Globus pallidus (tissue), 1 donor: ENCODE measurements at places on chromosomes 16 and 17.

DNA sequence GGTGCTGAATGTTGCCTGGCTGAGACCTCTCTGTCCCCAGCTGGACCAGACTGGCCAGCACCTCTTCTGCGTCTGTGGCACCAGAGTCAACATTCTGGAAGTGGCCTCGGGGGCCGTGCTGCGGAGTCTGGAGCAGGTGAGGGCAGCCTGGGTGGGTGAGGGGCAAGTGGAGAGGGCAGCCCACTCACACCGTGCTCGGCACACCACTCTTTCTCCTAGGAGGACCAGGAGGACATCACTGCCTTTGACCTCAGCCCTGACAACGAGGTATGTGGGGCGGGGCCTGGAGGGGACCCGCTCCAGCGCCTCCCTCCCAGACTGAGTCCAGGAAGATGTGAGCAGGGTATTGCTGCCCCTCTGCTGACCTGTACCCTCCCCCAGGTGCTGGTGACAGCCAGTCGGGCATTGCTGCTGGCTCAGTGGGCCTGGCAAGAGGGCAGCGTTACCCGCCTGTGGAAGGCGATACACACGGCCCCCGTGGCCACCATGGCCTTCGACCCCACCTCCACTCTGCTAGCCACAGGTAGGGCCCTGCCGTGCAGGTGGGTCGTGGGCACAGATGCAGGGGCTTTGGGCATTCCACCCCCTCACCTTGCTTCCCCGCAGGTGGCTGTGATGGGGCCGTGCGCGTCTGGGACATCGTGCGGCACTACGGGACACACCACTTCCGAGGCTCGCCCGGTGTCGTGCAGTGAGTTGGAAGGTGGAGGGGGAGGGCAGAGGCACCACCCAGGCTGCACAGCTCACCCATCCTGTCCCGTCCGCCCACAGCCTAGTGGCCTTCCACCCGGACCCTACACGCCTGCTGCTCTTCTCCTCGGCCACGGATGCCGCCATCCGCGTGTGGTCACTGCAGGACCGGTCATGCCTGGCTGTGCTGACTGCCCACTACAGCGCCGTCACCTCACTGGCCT, 2.6 kb downstream of the TBL3 start:
- no peak for DNase-seq

DNA sequence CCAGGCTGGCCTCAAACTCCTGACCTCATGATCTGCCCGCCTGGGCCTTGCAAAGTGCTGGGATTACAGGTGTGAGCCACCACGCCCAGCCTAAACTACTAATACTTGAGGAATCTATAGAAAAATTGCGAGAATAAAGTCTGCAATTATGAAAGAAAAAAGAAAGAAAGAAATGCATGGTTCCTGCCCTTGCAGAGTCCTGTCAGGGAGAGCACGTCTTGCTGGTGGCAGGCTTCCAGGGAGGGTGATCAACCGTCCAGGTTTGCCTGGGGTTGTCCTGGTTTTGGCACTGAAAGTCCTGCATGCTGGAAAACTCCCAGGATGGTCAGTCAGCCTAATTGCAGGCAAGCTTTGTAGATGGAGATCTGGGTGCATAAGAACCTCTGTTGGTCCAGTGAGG, 21.5 kb upstream of the KIFC3 start:
- DNase-seq = no peak

DNA sequence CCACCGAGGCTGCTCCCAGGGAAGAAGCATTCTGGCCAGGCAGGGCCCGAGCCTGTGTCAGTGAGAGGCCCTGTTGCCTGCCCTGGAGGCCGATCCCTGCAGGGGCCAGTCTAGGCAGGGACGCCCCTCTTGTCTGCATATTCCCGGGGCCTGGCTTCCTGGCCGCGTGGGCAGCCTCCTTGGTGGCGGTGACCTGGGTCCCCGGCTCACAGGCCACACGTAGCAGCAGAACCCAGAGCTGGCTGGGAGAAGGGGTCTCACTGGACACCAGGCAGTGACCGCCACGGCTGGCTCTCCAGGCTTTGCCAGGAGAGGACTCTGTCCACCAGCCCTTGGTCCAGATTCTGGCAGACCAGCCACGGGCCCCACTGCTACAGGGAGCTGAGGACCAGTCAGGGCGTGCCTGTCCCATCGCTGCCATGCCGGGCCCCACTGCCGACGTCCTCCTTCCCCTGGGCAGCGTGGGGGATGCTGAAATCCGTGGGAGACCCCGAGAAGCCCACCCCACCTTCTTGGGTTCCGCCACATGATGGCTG, 3.7 kb upstream of the CACNA1H start:
- DNase-seq = no peak

- DNase-seq = peak; percentile 68
Observed at GRCh38 chr16:641326-642188, at the start of gene MCRIP2. TSS of gene MCRIP2 (plus strand) at chr16:641828. CDS start at chr16:641992, 164 bp downstream.

GRCh38 chr16:68379472-68380347, 68.6 kb downstream of the SMPD3 start:
- DNase-seq = no peak

DNA sequence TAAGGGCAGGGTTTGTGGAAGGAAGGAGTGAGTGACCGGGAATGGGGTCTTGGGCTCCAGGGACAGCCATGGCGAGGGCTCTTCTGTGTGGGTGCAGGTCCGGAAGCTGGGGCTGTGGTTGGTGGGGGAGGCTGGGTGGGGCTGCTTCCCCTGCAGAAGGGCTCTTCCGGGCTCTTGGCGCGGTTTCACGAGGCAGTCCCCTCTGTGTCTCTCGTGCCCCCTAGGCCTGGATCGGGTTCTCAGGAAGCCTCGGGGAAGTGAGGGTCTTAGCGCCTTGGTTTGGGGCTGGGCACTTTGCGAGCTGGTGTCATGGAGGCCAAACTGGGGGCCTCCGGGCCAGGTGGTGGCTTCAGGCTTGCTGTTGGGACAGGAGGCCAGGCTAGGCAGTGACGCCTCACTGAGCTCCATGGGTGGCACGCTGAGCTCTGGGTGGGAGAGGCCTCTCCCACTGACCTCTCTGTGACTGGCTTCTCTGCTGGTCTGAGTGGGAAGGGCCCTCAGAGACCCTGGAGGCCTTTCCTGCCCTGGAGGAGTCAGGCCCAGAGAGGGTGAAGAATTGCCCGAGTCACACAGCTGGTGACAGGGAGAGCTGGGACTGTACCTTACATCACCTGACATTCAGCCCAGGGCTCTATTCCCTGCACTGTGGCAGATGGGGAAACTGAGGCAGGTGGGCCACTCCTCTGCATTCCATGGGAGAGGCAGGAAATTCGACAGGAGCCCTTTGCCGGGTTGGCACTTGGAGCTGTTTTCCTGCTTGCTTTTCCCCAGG, 8.2 kb downstream of the ADCY7 start:
- DNase-seq = no peak

- no peak for DNase-seq
Observed at GRCh38 chr17:67245694-67246402, 852 bp upstream of the HELZ start.

DNA sequence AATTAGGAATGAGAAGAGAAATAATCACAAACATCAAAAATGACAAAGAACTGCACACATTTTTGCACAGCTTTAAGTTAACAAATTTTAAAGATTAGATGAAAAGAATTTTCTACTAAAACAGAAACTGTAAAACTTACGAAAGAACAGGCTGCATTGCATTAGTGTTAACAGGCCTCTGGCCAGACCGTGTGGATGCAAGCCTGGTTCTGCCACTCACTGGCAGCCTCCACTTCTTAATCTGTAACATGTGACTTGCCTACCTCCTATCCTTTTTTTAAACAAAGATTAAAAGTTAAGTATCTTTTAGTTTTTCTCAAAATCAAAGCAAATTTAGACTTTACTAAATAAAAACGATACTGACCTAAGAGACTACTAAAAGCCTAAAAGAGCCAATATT, 37.5 kb downstream of the CREBBP start:
- DNase-seq = no peak

- DNase-seq = peak; percentile 7
Observed at GRCh38 chr17:33647956-33648355, 354.9 kb upstream of the ASIC2 start.

GRCh38 chr17:38608648-38609047, 2.9 kb upstream of the SRCIN1 start:
- no peak for DNase-seq

- DNase-seq = no peak
Observed at GRCh38 chr17:7651097-7651664, 455 bp downstream of the ATP1B2 start.

GRCh38 chr16:69474408-69474807, 50.0 kb downstream of the CYB5B start:
- DNase-seq = no peak

DNA sequence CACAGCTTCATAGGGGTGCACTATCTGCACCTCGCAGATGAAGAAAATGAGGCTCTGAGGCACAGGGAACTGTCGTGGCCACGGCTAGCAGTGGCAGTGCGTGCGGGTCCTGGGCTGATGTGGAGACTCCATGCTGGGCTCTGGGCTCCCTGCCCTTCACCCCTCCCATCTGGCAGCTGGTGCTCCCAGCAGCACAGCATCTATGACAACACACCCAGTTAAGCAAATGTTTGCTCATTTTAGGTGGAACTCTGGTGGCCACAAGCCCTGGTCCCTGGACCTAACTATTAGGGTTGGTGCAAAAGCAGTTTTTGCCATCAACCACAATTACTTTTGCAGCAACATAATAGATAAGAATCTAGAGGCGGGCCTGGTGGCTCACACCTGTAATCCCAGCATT, 30.9 kb downstream of the IFT140 start:
- DNase-seq = no peak

DNA sequence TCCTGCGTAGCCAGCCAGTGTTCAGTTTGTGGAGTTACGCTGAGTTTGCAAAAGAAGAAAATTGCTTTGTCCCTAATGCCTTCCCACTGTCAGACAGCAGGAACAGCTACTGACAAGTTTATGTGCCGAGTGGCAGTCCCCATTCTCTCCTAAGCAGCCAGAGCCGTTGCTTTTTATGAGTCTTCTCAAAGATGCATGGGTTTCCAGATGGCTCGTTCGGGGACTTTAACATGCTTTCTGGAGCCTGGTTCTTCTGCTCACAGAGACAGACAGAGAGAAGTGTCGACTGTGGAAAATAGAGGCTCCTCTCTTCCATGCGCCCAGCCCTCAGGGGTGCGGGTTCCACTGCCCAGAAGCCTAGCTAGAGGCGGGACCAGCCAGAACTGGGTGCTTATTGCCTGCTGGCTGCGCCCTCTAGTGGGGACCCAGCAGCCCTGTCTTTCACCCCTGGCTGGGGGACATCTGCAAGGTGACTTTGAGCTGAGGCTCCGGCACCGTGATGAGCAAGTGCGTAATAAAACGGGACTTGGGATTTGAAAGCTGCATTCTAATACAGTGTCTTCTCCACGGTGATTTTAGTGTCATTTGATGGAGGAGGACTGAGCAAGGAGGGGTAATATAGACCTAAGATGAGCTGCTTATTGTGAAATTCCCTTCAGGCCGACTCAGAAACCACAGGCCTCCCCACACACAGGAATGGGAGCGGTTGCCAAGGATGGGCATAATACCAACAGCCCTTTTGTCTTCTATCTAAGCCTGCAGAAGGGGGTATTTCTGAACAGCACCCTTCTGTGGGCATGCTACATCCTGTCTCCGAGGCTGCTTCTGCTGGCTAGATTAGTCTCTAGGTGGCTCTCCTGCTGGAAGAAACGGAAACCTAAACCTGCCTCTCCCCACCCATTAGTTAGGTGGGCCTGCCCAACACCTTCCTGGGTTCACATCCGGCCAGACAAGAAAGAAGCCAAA, 73.1 kb downstream of the CCDC182 start:
- DNase-seq = peak; percentile 87

DNA sequence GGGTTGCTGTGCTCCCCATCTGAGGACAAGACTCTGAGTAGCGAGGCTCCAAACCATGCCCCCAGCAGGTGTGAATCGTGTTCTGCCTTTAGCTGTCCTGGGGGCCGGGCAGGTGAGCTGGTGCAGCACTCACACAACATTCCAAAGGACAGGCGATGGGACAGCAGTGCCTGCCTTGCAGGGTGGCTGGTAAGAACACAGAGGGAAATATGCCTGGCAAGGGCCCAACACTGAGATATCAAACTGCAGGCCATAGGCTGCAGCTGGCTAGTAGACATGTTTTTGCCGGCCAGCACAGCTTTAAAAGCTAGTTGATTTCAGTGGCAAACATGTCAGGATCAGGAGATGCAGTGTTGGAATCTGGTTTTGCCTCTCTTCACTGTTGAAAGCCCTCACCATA, 23.6 kb downstream of the CLEC16A start:
- no peak for DNase-seq

DNA sequence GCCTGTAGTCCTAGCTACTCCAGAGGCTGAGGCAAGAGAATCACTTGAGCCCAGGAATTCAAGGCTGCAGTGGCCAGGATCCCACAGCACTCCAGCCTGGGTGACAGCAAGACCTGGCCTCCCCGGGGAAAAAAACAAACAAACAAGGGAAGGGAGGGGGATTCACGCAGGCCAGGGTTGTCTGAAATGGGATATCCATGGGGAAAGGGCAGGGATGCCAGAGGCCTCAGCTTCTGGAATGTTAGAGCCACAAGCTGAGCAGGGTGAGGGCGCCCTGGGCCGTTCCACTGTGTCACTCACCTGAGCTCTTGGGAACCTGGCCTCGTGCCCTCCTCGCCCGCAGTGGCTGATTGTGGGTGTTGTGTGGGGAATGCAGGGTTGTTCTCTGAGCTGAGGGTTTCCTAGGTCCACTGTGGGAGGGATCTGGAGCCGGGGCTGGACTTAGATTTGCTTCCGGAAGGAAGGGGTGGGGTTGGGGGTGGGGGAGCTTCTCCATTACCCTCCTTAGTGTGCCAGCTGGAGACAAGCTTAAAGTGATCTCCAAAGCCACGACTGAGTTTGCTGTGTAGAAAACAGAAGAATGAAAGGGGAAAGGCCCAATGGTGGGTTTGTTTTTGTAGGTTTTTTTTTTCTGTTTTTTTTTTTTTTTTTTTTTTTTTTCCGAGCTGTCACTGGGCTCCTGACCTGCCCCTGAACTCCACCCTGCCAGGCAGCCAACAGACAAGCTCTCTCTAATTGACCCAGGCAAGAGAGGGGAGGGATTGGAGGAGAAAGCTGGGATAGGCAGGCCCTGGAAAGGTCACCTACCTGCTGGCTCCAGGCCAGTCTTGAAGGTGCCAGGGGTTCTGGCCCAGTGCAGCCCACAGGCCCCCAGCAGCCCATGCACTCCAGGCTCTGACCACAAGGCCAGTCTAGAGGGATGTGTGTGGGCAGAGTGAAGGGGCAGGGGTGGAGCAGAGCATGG, at the start of gene SULT1A1:
TSS of gene SULT1A1 (minus strand) at position 414 of the 964 bp plus-strand sequence. CDS start 1,189 bp downstream, outside the sequence.
- no peak for DNase-seq

- DNase-seq = no peak
Observed at GRCh38 chr16:4574919-4575705, 19.0 kb downstream of the C16orf96 start.

- no peak for DNase-seq
Observed at GRCh38 chr16:48862087-48862532, 252.1 kb upstream of the N4BP1 start.

- no peak for DNase-seq
Observed at GRCh38 chr17:75065562-75066151, 18.6 kb downstream of the KCTD2 start.

DNA sequence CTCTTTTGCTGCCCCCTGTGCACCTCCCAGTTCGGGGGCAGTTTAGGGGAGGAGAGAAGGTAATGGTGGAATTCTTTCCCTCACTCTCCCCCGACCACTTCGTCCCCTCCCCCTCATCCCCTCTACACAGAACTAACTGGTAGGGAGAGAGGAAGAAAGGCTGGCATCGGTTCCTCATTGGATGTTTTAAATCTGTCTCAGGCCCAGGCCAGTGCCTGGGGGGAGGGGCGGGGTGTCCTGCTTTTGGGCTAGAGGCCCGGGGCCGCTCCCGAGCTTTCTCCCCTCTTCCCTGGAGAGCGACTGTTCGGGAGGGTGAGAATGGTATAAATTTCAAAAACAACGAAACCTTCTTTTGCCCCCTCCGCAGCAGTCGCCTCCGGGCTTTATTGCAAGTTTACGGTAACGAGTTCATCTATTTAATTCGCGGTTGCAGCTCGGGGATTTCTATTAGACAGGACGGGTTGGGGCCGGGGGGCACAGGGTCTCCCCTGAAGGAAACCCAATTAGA, at the start of gene PRAC2:
TSS of gene PRAC2 (plus strand) at position 271 of the 508 bp plus-strand sequence. CDS start 1,226 bp downstream, outside the sequence.
- no peak for DNase-seq

- no peak for DNase-seq
Observed at GRCh38 chr16:1169285-1170075, 16.6 kb downstream of the CACNA1H start.
